Activated CD4-positive, alpha-beta T cell treated with anti-CD3 and anti-CD28 coated beads for 1 hour (primary cell): ENCODE measurements at places on chromosomes 6 and 20.

DNA sequence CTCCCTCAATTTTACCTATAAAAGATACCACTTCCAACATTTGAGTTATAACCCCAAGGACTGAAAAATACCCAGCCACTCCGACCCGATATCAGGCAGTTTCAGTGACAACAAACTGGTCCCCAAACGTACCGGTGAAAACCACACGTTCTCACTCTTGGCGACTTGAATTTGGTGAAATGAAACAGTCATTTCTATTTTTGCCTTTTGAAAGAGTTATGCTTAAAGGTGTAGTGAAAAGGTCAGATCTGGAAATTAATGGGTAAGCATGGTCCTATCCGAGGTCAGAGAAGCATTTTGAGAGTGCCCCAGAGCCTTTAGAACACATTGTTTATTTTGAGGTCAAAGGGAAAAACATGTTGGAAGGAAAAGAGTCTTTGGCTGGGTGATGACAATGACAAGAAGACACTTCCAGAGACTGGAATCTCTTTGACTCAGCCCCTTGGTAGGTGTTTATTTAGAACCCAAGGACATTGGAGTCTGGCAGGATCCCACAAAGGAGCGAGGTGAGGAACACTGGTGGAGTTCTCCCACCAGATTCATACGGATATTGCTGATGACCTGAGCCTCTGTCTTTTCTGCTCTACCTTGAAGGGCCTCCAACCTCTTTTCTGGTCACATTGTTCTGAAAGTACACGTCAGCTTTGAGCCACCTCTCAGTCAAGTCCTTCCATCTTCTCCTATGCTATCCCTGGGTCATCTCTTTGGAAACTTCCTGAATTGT, 235.0 kb downstream of the GMPR start:
- DNase-seq = no peak

DNA sequence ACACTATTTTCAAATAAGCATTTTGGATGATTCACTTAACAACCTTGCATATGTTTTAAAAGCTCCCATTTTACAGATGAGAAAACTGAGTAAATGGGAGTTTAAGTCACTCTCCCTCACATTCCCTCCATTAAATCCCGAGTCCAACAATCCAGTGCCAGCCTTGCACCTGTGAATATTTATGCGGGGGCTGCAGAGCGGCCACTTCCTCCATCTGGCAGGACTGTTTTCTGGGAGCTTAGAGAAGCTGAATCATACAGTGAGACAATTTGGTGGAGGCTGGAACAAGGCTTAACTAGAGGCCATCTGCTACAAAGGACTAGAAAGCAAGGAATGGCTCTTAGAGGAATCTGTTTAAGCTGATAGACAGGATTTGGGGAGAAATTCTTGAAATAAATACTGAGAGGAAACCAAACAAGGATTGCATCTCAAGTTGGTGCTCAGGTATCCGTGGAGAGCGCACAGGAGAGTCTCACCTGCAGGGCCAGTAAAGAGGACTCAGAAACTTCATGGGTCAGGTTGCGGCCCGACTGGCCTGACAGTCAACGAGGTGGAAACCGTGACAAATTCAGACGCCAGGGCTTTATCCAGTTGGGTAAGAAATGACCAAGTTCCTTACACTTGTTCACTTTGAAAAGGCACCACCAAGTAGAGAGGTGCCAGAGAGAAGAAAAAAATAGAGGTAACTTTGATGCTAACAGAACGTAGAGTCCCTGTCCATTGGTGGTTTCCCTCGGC, 478.5 kb downstream of the QKI start:
- DNase-seq = no peak

GRCh38 chr20:35042268-35042667, 50.3 kb downstream of the TRPC4AP start:
- DNase-seq = no peak

DNA sequence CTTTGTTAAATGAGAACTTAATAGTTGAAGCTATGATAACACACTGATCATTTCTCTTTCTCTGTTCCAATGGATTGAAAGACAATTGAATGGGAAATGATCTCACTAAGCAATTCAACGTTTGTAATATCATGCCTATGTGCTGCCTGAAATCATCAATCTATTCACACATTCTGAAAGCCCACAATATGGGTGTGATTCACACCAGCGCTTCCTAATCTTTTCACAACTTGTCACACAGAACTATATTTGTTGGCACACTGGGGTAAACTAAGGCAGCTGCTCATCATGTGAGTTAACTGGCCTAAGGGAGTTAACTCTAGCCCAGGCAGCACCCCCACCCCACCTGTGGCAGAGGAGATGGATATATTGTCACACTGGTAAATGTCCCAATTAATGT, 37.1 kb upstream of the UTRN start:
- no peak for DNase-seq

GRCh38 chr20:10453241-10453640, 18.1 kb downstream of the SLX4IP start:
- no peak for DNase-seq

GRCh38 chr6:97262676-97263075, 20.3 kb downstream of the MMS22L start:
- no peak for DNase-seq

- no peak for DNase-seq
These were observed 25.5 kb upstream of the STX16 start for GRCh38 chr20:58625585-58625984.

DNA sequence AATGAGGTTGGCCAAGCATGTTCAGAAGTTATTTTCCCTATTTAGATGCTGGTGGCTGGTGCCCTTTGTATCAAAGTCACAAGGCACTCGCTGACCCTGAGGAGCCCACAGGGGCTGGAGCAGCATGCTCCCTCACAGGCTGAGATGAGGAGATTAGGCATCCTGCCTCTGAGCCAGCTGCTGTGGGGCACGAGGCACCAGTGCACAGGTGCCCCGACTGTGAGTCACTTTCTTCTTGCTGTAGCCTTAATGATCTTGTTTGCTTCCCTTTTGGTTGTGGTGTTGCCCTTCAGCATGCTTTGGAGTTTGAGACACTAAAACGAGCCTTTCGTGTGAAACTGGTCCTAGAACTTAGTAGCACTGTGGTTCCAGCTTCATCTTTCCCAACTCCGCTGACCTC, 4.3 kb downstream of the PSMG4 start:
- no peak for DNase-seq
